DND-41 (cell line): ENCODE measurements at places on chromosomes 11 and 22.

GRCh38 chr22:41415554-41415953, 31.0 kb downstream of the TOB2 start:
- no peak for DNase-seq

- no peak for DNase-seq
These were observed 76.1 kb downstream of the MED15 start for GRCh38 chr22:20583471-20583922.

DNA sequence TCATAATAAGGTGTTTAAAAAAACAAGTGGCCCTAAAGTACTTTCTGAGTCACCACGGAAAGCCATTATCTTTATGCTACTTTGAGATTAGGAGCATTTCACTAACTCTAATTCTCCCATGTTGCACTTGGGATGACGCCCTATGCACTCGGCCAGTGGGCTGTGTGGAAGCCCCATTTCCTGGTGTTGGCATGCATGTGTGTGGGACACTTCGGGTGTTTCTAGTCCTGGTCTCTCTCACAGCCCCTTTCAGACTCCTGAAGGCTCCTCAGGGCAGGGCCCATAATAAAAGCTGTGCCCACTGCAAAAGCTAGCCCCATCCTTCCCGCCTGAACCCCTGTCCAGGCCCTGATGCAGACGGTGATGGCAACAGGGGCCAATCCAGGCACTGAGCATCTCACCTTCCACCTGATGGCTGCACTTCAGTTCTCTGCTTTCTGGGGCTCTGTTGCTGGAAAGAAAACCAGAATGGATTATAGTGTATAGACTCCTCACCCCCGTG, 14.9 kb upstream of the FXYD2 start:
- no peak for DNase-seq

GRCh38 chr22:26656891-26657851, at the start of gene MIAT:
Gene MIAT, plus strand, starts transcription at chr22:26657588.
- peak; percentile 39 for DNase-seq

DNA sequence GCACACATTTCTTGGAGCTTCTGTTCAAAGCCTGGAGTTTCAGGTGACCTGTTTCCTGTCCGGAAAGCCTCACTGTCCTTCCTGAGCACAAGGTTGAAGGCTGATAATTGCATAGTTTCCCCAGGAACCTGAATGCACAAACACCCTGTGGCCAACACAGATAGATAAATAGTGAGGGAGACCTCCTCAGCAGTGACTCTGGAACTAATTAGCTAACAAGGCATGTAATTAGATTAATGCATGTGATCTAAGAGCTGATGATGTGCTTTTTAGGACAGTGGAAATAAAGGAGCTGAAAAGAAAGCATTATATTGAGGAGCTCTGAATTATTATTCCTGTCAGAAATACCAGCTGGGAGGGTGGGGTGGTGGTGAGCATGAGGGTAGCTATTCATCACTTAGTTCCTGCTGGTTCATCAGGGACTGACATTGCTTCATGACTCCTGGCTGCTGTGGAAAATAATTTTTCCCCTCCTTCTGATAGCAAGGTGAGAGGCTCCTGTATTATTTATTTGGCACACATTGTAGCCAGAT, 101.1 kb downstream of the NELL1 start:
- no peak for DNase-seq

GRCh38 chr11:92083123-92083522, 141.5 kb upstream of the FAT3 start:
- DNase-seq, result no peak

- no peak for DNase-seq
These were observed 28.0 kb downstream of the CHID1 start for GRCh38 chr11:882596-882995.

GRCh38 chr11:44032299-44033085, 15.3 kb upstream of the ACCSL start:
- no peak for DNase-seq

DNA sequence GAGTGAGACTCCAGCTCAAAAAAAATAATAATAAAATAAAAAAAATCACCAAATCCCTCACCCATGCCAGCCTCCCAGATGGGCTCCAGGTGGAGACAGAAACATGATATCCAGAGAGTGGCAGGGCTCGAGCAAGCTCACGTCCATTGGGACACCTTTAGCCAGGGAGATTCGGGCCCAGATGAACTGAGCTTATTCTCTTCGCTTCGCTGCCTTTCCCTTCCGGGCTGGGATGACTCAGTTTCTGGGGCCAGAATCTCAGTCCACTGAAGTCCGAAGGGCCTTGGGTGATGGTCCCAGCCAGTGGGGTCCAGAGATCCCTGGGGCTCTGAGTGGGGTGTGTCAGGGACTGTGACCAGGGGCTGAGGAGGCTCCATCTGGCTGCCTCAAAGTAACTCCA, 23.0 kb upstream of the MYEOV start:
- DNase-seq, result no peak

DNA sequence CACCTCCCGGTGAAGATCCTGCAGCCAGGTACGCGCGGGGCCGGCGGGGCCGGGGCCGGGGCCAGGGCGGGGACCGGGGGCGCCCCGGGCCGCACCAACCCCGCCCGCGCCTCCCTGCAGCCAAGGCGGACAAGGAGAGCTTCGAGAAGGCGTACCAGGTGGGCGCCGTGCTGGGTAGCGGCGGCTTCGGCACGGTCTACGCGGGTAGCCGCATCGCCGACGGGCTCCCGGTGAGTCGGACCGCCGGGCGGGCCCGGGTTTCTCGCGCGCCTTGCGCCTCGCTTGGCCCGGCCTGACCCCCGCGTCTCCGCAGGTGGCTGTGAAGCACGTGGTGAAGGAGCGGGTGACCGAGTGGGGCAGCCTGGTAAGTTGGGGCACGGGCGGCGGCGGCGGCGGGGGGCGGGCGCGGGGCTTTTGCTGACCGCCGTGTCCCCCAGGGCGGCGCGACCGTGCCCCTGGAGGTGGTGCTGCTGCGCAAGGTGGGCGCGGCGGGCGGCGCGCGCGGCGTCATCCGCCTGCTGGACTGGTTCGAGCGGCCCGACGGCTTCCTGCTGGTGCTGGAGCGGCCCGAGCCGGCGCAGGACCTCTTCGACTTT, 531 bp downstream of the PIM3 start:
- peak; percentile 53 for DNase-seq

DNA sequence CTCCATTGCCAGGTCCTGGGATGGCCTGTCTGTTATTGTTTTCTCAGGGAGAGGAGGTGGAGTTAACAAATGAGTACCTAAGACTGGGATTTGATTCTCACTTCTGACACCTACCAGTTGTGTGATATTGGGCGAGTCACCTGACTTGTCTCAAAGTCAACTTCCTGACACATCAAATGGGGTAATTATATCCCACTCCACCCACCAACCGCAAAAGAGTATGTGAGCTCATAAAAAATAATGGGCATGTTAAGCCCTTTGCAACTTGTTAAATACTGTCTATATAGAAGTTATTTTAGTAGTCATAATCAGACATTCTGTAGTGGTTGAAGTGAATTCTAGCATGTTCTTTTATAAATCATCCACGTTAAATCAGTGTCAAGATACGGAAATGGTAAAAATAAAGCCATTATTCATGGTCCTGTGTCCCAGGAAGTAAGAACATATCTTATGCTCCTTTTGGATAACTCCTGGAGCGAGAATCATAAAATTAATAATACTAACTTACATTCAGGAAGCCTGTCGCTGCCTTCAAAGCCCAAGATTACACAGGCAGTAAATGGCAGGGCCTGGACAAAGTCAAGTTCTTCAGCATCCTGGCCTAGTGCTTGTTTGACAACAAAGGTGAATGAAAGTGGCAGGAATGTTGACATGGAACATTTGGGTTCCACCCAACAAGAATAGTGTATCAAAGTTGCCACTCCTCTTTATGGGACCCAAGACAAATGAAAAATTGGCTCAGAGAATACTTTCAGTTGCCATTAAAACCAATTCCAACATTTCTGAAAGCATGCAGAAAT, 54.3 kb downstream of the SYTL2 start:
- DNase-seq, result no peak

- no peak for DNase-seq
These were observed 19.9 kb downstream of the MGAT3 start for GRCh38 chr22:39476664-39477063.

GRCh38 chr22:25021409-25021808, 68.9 kb downstream of the KIAA1671 start:
- no peak for DNase-seq

DNA sequence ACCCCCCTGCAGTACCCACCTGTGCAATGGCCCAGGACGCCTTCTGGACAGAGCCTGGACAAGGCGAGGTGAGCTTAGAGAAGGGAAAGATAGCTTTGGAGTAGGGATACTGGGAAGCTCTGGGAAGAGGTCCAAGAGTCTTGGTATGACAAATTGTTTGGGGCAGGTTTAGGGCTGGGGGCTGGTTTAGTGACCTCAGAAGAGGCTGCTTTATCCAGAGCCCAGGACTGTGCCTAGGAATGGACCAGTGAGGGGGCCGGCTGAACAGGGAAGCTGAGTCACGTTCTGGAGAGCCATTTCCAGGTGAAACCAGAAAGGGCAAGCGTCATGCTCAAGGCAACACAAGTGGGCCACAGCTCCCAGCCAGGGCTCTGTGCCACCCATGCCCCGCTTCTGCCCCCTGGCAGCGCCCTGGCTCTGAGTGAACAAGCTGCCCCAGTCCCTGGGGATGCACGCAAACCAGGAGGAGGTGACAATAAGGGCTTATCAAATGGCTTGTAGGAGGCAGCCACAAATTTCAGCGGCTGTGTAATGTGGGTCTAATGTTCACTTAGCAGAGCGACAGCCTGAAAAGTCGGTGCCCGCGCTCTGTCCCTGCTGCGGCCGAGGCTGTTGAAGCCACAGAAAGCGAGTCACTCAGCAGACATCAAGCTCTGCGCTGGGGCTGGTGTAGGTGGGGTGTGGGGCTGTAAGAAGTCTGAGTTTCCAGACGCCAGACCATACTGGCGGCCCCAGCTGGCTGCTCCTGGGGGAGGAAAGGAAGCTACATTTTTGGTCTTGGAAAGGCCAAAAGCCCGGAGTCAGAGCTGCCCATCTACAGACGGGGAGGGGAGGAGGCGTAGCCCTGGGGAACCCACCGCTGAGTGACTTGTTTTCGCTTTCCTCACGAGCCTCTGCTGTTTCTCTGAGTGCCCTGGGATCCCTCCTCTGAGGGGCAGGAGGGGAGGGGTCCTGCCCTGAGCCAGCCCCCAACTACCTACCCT, 18.3 kb upstream of the SYT7 start:
- no peak for DNase-seq

DNA sequence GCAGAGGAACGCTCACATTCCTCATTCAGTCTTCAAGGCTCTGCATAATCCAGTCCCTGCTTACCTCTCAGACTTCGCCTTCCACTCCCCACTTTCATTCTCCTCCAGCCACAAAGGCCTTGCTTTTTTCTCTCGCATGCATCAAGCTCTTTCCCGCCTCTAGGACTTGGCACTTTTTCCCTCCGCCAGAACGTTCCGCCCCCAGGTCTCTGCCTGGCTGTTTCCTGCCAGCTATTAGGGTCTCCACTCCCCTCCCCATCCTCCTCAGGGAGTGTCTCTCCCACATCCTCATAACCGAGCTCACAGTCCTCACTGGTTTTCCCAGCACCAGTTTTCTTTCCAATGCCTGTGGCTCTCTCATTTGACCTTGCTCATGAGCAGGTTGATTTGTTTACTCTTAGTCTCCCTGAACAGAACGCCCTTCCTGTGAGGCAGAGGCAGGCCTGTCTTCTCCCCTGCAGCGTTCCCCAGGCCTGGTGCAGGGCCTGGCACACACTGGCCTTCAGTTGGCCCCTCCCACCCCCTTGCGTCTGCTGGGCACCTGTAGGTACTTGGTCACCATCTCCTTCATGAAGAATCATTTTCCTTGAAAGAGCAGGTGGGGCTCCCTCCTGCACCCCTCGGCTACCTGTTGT, 75.2 kb downstream of the RTL6 start:
- no peak for DNase-seq

GRCh38 chr11:116857936-116858335, 20.5 kb upstream of the APOA1 start:
- DNase-seq, result no peak

GRCh38 chr22:20056696-20057386, 23.2 kb upstream of the DGCR8 start:
- no peak for DNase-seq

- DNase-seq, result no peak
These were observed 526.7 kb downstream of the INSC start for GRCh38 chr11:15641271-15642045.

DNA sequence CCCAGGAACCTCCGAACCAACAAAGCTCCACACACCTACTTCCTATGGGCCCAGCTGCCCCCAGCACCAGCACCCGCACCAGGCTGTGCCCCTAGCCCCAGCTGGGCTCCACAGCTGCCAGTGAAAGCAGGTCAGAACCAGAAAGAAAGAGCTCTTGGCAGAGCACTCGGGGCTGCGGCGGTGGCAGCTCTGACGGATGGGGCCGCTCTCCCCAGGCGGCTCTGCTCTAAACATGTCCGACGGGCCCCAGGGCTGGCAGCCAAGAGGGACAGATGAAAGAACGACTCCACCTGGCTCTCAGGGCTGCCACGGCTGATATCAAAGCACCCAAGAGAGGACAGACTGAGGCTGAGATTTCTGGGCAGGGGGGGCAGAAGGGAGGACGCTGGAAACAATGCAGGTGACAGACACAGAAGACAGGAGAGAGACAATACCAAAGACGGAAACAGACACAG, 25.7 kb downstream of the LRFN4 start:
- DNase-seq, result no peak

DNA sequence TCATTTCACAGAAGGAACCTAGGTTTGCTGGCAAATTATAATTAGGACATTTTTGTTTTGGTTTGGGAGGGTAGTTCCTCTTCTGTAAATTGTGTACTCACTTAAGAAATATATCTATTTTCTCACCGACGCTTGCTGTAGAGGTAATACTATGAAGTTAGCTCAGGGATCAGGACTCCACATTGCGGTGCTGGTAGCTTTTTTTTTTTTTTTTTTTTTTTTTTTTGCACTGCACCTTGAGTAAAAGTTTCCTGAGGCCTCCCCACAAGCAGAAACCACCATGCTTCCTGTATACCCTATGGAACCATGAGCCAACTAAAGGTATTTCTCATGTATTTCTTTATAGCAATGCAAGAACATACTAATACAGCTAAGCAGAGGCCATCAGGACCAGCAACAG, 14.7 kb downstream of the UBTFL1 start:
- DNase-seq, result no peak

DNA sequence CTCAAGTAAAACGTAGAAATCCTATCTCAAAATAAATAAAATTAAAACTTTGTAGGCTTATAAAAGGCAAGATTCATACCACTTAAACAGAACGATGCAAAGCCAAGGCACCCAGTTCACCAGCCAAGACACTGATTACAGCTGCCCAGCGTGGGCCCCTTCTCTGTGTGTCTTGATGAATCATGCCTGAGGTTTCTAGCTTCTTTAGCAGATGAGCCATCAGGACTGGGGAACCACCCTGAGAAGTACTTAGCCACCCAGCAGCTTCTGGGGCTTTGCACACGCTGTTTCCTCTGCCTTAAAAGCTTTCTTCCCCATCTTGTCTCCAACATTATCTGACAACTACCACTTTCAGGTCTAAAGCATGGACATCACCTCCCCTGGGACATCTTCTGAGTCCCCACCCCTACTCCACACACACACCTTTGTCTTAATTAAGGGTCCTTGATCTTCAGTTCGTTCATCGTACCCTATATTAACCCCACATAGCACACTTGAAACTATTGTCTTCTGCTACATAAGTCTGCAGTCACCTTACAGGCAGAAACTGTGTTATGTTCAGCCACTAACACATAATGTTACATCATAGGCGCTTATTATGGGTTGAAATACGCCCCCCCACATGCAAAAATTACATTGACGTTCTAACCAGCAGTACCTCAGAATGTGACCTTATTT, 8.7 kb upstream of the LAYN start:
- no peak for DNase-seq

GRCh38 chr11:20388096-20389055, 860 bp downstream of the PRMT3 start:
- DNase-seq, result peak; percentile 40

GRCh38 chr22:31179345-31179744, 19.4 kb downstream of the RNF185 start:
- DNase-seq, result no peak
